ENCODE measurements at places on chromosomes 6 and 20.

- DNase-seq: no peak
Measured at GRCh38 chr20:58822748-58823730, 27.7 kb downstream of the GNAS-AS1 start.

DNA sequence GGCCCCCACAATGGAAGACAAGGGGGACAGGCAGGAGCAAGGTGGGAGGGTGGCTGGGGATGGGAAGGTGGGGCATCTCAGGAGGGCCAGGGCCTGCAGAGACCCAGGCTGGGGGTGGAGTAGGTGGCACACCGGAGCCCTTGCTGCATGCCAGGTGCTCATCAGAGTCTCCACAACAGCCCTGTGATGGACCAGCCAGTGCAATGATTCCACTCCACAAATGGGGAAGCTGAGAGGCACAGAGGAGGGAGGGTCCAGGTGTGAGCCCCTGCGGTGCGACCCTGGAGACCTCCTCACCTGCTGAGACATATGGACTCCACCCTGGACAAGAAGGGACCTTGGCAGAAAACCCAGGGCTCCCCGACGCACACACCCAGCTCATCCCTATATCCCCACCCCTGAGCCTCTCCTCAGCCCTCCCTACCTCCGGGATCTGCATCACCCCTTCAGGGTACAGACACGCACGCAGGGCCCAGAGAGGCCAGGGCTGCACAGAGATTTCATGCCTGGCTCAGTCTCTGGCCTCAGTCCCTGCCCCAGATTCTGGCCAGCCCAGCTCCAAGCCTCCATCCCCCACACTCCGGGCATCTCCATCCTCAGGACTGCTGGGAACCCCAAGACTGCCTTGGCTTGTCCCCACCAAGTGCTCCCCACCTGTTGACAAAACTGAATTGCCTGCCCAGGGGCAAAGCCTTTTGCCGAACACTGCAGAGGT is 7.1 kb upstream of the GRM4 start:
- DNase-seq: no peak

DNA sequence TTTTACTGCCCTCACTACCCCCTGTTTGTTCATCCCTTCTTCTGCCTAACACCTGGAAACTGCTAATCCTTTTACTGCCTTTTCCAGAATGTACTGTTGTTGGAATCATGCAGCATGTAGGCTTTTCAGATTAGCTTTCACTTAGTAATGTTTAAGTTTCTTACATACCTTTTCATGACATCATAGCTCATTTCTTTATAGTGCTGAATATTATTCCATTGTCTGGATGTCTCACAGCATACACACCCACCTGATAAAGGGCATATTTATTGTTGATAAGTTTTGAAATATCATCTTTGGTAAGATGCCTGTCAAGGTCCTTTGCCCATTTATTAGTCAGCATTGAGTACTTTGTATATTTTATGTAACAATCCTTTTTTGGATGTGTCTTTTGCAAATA is 588.2 kb upstream of the NRSN1 start:
- no peak for DNase-seq

DNA sequence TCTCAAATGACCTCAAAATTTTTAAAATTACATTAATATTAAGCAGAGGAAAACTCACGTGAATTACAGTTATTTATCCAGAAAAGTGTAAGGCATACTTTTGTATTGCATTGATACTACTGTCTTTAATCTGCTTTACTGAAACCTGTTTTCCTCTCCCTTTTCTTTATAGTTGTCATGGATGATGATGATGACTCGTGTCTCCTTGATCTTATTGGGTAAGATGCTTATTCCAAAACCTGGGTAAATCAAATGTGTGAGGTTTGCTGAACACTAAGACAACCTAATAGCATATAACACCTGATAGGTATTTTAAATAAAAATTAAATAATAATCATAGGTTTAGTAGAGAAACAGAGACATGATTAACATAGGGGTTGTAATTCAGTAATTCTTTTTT is 40.0 kb downstream of the BICRAL start:
- DNase-seq: no peak

- no peak for DNase-seq
Measured at GRCh38 chr6:166286839-166287271, 21.3 kb downstream of the PRR18 start.

DNA sequence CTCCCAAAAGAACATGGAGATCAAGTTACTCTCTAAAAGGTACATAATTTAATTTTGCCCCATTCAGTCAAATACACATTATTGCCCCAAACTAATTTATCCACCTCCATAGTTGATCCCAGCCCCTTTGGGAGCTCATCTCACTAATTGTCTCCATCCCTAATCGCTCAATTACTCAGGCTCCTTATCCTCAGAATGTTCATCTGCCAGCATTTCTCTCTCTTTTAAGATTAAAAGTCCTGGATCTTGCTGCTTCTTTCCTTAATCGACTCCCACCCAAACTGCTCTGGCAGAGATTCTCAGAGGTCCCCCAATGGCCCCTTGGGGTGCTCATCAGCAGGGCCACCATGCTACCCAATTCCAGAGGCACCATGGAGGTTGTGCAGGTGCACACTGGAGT is 18.4 kb upstream of the NNAT start:
- no peak for DNase-seq

- no peak for DNase-seq
Measured at GRCh38 chr6:73688351-73688750, 7.7 kb upstream of the CD109 start.
